ENCODE measurements at places on chromosomes 7 and 10. TPM values are rescaled to one million over a fixed set of nuclear protein-coding genes. Genes with fewer than 3 reads are reported as not detected.

Gene LRRC61
- 14.8 TPM for polyA plus RNA-seq

- no peaks in the 10 kb centered on the region for H3K36me3 ChIP-seq
- DNase-seq, result no peak
- no peak overlapping the region for H3K4me3 ChIP-seq
Observed at GRCh38 chr7:101075646-101076045, 9.6 kb upstream of the TRIM56 start.

Gene GARIN1A
- polyA plus RNA-seq, result not detected

DNA sequence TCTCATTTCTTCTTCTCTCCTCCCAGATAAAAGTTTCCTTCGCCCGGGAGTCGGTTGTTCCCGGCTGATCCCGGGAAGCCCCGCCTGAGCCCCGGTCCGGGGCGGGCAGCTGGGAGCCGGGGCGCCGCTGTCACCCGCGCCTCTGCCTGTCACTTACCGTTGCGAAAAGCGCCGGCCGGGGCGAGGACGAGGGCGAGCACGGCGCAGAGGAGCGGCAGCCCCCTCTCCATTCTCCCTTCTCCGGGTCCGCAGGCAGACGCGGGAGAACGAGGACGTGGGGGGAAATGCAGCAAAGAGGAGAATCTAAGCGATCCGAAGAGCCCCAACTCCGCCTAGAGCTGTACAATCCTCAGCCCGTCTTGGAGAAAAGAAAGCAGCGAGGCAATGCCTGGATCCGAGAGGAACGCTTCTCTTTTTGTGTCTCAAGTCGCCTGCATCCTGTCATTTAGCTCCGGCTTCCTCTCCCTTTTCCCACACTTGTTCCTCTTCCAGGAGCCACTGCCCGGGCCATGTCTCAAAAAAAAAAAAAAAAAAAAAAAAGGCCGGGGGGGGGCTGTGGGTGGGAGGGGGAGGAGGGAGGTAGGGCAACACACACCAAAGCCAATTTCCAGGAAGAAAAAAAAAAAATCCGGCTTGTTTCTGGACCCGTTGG lies at the start of gene NRP1:
Gene NRP1 (minus strand): TSS at position 515 of the 652 bp plus-strand sequence. CDS start 285 bp downstream, at position 230.
- H3K4me3 ChIP-seq, result peak within 1 kb of the TSS; percentile 49
- H3K27ac ChIP-seq, result no peak within 1 kb of the TSS
- H3K4me1 ChIP-seq, result peaks cover 20% of the 10 kb centered on the region
- no peak for DNase-seq

Gene TMEM140
- polyA plus RNA-seq, result 30.9 TPM

GRCh38 chr7:27213433-27214238 lies 13.7 kb upstream of the HOXA13 start:
- DNase-seq, result no peak
- no peak overlapping the region for H3K27ac ChIP-seq
- H3K36me3 ChIP-seq, result no peaks in the 10 kb centered on the region

- no peak overlapping the region for H3K4me3 ChIP-seq
- DNase-seq, result peak; percentile 11
- no peaks in the 10 kb centered on the region for H3K36me3 ChIP-seq
- no peaks in the 10 kb centered on the region for H3K27me3 ChIP-seq
- H3K4me1 ChIP-seq, result peaks cover 25% of the 10 kb centered on the region
- H3K27ac ChIP-seq, result no peak overlapping the region
Observed at GRCh38 chr7:139855498-139856270, 26.6 kb downstream of the TBXAS1 start.

DNA sequence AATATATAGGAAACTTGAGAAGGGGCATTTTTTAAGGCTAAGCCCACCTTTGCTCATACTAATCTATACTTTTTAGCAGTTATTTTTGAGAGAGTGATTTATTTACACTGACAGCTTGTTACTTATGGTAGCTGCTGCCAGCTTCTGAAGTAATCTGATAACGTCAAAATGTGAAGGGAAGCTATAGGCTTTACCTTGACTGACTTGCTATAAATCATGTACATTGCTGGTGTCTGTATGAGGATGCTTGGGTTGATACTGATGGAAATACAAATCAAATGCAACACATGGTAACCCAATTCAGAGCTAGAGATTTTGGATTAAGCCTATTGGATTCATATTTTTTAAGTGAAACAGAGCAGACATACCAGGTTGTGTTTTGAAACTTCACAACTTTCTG lies 299.4 kb downstream of the LRMDA start:
- H3K4me1 ChIP-seq, result no peaks in the 10 kb centered on the region
- H3K27ac ChIP-seq, result no peak overlapping the region
- no peak overlapping the region for H3K4me3 ChIP-seq
- DNase-seq, result no peak
- H3K36me3 ChIP-seq, result no peaks in the 10 kb centered on the region

Gene PRRT4
- 0.11 TPM for polyA plus RNA-seq

GRCh38 chr10:86711513-86712316 lies 43.4 kb downstream of the LDB3 start:
- H3K4me1 ChIP-seq, result peaks cover 15% of the 10 kb centered on the region
- H3K4me3 ChIP-seq, result peak overlapping the region; percentile 66
- no peaks in the 10 kb centered on the region for H3K36me3 ChIP-seq

Measured in CD4-positive, alpha-beta memory T cell (primary cell).